ENCODE measurements at places on chromosomes 2 and 18. TPM values are rescaled to one million over a fixed set of nuclear protein-coding genes. Genes with fewer than 3 reads are reported as not detected.

DNA sequence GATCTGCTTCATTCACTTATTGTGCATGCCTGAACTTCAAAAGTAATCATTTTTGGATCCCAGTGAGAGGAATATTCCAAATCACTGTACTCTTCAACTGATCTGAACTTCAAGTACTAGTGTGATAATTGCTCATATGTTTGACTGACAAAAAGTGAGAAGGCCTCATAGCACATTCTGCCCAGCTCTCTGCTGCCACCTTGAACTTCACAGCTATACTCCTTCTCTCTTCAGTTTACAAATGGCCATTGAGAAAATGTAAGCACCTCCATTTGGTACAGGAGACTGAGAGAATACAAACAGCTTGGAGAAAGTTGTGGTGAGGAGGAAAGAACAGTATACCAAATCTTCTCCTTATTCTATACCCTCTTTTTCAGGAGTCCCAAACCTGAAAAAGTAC, 946.0 kb upstream of the CHAC2 start:
- no peak for DNase-seq
- no peaks in the 10 kb centered on the region for H3K36me3 ChIP-seq
- no peaks in the 10 kb centered on the region for H3K4me1 ChIP-seq
- no peaks in the 10 kb centered on the region for H3K27me3 ChIP-seq
- H3K27ac ChIP-seq, result no peak overlapping the region

- no peak for DNase-seq
- H3K4me3 ChIP-seq, result no peak overlapping the region
- H3K27ac ChIP-seq, result no peak overlapping the region
- H3K27me3 ChIP-seq, result no peaks in the 10 kb centered on the region
- peaks cover 6% of the 10 kb centered on the region for H3K36me3 ChIP-seq
These were observed 9.0 kb downstream of the CYBRD1 start for GRCh38 chr2:171531291-171531690.

- H3K27me3 ChIP-seq, result no peaks in the 10 kb centered on the region
- no peaks in the 10 kb centered on the region for H3K4me1 ChIP-seq
- no peak overlapping the region for H3K27ac ChIP-seq
- no peak for DNase-seq
- H3K4me3 ChIP-seq, result no peak overlapping the region
These were observed 129.9 kb downstream of the BCL11A start for GRCh38 chr2:60423505-60423904.

DNA sequence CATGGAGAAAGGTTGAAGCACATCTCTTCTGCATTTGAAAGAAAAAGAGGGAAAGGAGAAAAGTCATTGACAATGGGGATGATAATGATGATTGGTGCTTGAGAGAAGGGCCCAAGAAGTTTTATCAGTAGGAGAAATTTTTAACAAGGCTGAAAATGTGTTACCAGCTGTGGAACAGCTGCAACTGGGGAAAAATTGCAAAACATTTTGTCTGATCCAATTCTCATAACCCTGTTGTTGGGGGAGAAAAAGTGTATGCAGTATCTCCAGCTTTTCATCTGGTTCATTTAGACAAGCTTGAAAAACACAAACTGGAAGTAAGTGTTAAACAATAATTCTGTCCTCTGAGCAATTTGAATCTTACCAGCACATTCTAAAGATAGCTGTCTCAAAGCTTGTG, 92.7 kb downstream of the CSRNP3 start:
- no peaks in the 10 kb centered on the region for H3K36me3 ChIP-seq
- no peak for DNase-seq
- no peaks in the 10 kb centered on the region for H3K4me1 ChIP-seq
- H3K27me3 ChIP-seq, result no peaks in the 10 kb centered on the region
- no peak overlapping the region for H3K27ac ChIP-seq
- no peak overlapping the region for H3K4me3 ChIP-seq

- H3K27me3 ChIP-seq, result no peaks in the 10 kb centered on the region
- no peak overlapping the region for H3K27ac ChIP-seq
- no peak overlapping the region for H3K4me3 ChIP-seq
These were observed 103.1 kb upstream of the APCDD1 start for GRCh38 chr18:10351219-10351818.

Gene EMILIN1
- total RNA-seq, result 30.2 TPM

Measured in heart left ventricle (tissue), 16 donors.